NCI-H510A treated with DMSO at 0.1 percent for 48 hours (cell line): ENCODE measurements at places on chromosomes 7 and 10.

GRCh38 chr10:10798102-10798863, 219.4 kb upstream of the CELF2 start:
- no peak for DNase-seq

DNA sequence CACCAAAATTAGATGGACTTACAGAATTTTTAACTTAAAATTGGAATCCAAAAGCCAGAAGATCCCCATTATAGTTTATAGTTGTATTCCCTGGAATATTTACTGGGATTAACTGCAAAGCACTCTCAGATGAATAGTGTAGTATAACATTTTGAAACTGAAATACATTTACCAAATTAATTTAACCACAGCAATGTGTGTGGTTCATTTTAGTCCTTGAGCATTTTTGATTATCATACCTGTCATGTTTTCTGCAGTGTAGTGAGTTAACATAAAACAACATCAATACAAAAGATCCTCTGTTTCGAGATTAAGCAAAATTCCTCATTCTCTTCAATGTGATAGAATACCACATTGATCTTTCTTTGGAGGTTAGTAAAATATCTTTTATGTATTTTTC, 3.7 kb downstream of the VIM start:
- DNase-seq, result no peak

DNA sequence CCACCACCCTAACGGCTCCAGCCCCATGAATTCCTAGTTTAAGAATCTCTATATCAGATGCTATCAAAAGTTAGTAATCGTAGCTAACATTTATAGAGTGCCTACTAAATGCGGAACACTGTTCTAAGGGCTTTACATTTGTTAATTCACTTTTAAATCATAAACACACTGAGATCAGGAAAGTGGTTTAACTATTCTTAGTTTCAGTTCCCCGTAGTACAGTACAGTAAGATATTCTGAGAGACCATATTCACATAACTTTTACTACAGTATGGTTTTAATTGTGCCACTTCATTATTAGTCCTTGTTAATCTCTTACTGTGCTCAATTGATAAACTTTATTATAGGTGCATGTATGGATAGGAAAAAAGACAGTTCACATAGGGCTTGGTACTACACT, 22.5 kb downstream of the SYPL1 start:
- no peak for DNase-seq

- no peak for DNase-seq
These were observed 5.4 kb upstream of the STK17A start for GRCh38 chr7:43577485-43577951.

GRCh38 chr10:94075506-94075905, 81.8 kb downstream of the PLCE1 start:
- DNase-seq, result no peak

DNA sequence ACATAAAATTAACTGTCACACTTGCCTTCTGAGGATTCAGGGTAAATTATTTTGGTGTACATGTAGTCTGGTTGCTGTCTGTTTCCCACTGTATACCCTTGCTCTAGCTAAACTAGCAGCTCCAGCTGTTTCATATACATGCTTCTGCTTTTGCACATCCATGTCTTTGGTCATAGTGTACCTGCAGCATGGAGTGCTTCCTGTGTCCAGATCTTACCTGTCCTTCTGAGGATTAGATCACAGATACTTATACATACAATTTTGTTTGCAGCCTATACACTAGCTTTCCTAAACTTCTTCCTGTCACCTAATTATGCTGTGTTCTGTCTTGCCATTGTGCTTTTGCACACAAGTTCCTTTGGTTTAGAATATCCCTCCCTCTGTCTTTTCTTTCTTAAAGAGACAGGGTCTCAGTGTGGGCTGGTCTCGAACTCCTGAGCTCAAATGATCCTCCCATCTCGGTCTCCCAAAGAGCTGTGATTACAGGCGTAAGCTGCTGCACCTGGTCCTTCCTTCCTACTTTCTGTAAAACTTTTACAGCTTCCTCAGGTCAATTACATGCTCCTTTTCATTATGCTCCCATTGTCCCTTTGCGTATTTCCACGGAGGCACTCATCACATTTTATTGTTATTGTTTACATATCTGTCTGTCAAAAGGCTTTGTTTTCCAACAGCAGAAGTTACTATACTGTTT, 33.8 kb downstream of the TPST1 start:
- DNase-seq, result no peak
